ENCODE measurements at places on chromosomes 1 and 21. TPM values are rescaled to one million over a fixed set of nuclear protein-coding genes. Genes with fewer than 3 reads are reported as not detected.

Gene VASH2
- total RNA-seq, result 4.3 TPM

Gene SLC9C2
- not detected for total RNA-seq

Gene NCSTN
- total RNA-seq, result 58.0 TPM

Gene FAM177B
- total RNA-seq, result not detected

Gene GALE
- total RNA-seq, result 49.3 TPM

Gene OLIG1
- not detected for total RNA-seq

Gene ACTL8
- total RNA-seq, result 0.31 TPM

Gene AGRN
- total RNA-seq, result 151 TPM

Gene LRIF1
- 18.5 TPM for total RNA-seq

Gene HFM1
- total RNA-seq, result 1.3 TPM

Gene OR2AK2
- not detected for total RNA-seq

Gene FCER1G
- total RNA-seq, result 1.2 TPM

Gene HIVEP3
- total RNA-seq, result 3.6 TPM

Gene TRIM67
- total RNA-seq, result 0.06 TPM

- DNase-seq, result peak; percentile 90
- peak overlapping the region; percentile 50 for H3K4me3 ChIP-seq
- no peaks in the 10 kb centered on the region for H3K4me1 ChIP-seq
- peaks cover 7% of the 10 kb centered on the region for H3K36me3 ChIP-seq
Observed at GRCh38 chr21:46661211-46661625, 25.7 kb downstream of the PRMT2 start.

- H3K36me3 ChIP-seq, result peaks cover 6% of the 10 kb centered on the region
- no peak overlapping the region for H3K27ac ChIP-seq
- peaks cover 17% of the 10 kb centered on the region for H3K4me1 ChIP-seq
- H3K4me3 ChIP-seq, result no peak overlapping the region
- no peaks in the 10 kb centered on the region for H3K27me3 ChIP-seq
Observed at GRCh38 chr21:42699196-42699595, 45.8 kb downstream of the PDE9A start.

DNA sequence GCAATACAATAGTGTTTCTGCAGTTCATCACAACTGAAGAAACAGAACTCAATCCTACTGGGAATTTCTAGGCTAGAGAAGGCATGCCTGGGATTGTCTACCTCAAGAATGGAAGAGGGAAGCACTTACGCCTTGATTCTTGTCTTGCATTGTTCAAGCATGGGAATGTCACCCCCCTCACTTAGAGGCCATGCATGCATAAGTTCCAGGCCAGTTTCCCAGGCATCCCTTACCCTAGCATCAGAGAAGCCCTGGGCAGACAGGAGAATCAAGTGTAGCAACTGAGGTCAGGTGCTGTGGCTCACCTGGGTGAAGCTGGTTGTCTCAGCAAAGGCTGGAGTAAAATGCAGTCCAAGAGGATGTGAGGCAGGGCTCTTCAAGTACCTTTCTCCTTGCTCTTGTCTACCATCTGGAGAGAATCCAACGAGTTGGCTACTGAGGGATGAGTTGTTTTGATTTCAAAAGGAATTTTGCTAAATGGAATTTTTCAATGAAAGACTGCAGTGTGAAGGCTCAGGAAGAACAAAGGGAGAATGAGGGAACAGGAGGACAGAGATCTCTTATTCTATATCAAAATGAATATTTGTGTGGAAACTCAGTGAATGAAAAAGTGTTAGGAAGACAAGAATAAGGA lies 174.3 kb downstream of the NEK7 start:
- DNase-seq, result no peak
- no peak overlapping the region for H3K27ac ChIP-seq
- no peak overlapping the region for H3K4me3 ChIP-seq
- H3K27me3 ChIP-seq, result no peaks in the 10 kb centered on the region

DNA sequence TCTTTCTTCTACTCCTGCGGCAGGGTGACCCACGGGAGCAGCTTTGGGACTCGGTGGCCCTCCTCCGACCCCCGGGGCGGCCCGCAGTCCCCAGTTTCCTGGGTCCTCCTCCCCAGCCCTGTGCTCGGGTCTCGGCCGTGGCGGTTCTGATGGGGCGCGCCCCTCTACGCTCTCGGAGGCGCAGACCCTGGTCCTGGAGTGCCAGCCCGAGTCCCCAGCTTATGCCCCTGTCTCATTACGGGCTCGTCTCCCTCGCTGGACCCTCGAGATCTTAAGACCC lies 430 bp downstream of the BTG2 start:
- H3K27ac ChIP-seq, result peak overlapping the region; percentile 80
- H3K4me1 ChIP-seq, result peaks cover 18% of the 10 kb centered on the region
- H3K4me3 ChIP-seq, result peak overlapping the region; percentile 72
- H3K36me3 ChIP-seq, result no peaks in the 10 kb centered on the region
- H3K27me3 ChIP-seq, result no peaks in the 10 kb centered on the region

GRCh38 chr1:230965535-230965934 lies 13.1 kb downstream of the TTC13 start:
- H3K27ac ChIP-seq, result no peak overlapping the region
- H3K4me1 ChIP-seq, result no peaks in the 10 kb centered on the region
- no peaks in the 10 kb centered on the region for H3K36me3 ChIP-seq
- no peak overlapping the region for H3K4me3 ChIP-seq
- no peaks in the 10 kb centered on the region for H3K27me3 ChIP-seq

DNA sequence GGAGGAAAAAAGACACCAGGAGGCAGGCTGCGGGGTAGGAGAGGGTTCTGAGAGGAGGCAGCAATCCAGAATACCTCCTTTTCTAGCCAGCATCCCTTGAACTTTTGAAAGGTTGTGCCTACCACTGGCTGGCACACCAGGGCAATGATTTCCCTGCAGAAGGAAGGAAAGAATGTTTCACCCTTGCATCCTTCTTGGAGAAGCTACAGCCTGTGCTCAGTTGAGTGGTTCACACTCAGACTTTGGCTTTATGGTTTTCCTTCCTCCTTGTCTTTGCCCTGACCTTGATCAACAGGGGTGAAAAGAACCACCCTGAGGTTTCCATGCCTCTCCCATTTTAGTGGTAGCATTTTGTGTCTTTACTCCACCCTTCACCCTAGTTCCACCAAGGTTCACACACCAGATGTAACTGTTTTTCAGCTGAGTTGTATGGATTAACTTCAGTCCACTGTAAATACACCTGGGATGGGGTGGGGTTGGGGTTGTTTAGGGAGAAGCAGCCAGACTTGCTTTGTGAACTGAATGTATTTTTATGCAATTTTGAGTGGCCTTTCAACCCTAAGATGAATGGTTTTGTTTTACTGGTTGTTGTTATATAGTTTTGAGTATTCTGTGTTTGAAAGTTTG lies 122.3 kb downstream of the SYT2 start:
- no peak overlapping the region for H3K4me3 ChIP-seq
- H3K27ac ChIP-seq, result no peak overlapping the region
- H3K4me1 ChIP-seq, result peaks cover 20% of the 10 kb centered on the region
- no peaks in the 10 kb centered on the region for H3K27me3 ChIP-seq
- H3K36me3 ChIP-seq, result no peaks in the 10 kb centered on the region
- DNase-seq, result no peak

GRCh38 chr1:92957030-92957734 lies 4.1 kb downstream of the DIPK1A start:
- H3K4me3 ChIP-seq, result no peak overlapping the region
- H3K27me3 ChIP-seq, result no peaks in the 10 kb centered on the region
- no peaks in the 10 kb centered on the region for H3K36me3 ChIP-seq
- peaks cover 16% of the 10 kb centered on the region for H3K4me1 ChIP-seq
- no peak overlapping the region for H3K27ac ChIP-seq
- DNase-seq, result no peak

- no peak for DNase-seq
- no peak overlapping the region for H3K4me3 ChIP-seq
- H3K27ac ChIP-seq, result no peak overlapping the region
Observed at GRCh38 chr1:87052400-87052799, 138.0 kb downstream of the HS2ST1 start.

- H3K4me1 ChIP-seq, result peaks cover 22% of the 10 kb centered on the region
- no peak overlapping the region for H3K27ac ChIP-seq
- no peaks in the 10 kb centered on the region for H3K36me3 ChIP-seq
Observed at GRCh38 chr1:232576537-232576936, 53.4 kb downstream of the SIPA1L2 start.

GRCh38 chr1:211606332-211606913 lies 27.5 kb upstream of the SLC30A1 start:
- no peaks in the 10 kb centered on the region for H3K36me3 ChIP-seq
- no peak for DNase-seq
- no peak overlapping the region for H3K4me3 ChIP-seq
- no peaks in the 10 kb centered on the region for H3K27me3 ChIP-seq

GRCh38 chr1:117093091-117093534 lies 28.4 kb downstream of the TRIM45 start:
- H3K27ac ChIP-seq, result peak overlapping the region; percentile 45
- H3K36me3 ChIP-seq, result peaks cover 71% of the 10 kb centered on the region
- peaks cover 21% of the 10 kb centered on the region for H3K4me1 ChIP-seq
- peak; percentile 59 for DNase-seq

GRCh38 chr1:21706151-21706835 lies 37.1 kb upstream of the RAP1GAP start:
- no peak overlapping the region for H3K27ac ChIP-seq
- peaks cover 40% of the 10 kb centered on the region for H3K36me3 ChIP-seq
- no peak overlapping the region for H3K4me3 ChIP-seq
- peaks cover 15% of the 10 kb centered on the region for H3K4me1 ChIP-seq
- H3K27me3 ChIP-seq, result no peaks in the 10 kb centered on the region

DNA sequence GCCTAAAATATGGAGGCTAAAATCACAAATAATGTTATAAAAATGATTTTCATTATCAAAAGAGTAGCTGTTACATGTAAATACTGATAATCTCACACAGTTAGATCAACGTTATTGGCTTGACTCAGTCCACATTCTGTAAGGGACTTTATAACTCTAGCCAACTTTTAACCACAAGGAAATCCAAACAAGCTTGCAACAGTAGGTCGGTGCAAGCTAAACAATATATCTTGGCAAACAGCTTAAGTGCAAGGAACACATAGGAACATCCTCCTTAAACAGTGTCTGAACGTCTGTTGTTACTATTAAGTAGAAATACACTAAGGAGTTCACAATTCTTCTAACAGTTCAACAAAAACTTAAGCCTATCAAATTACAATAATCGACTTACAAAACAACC lies 126.7 kb downstream of the EIF4G3 start:
- H3K4me3 ChIP-seq, result no peak overlapping the region
- H3K36me3 ChIP-seq, result no peaks in the 10 kb centered on the region
- no peak for DNase-seq
- no peak overlapping the region for H3K27ac ChIP-seq
- H3K4me1 ChIP-seq, result peaks cover 12% of the 10 kb centered on the region
- H3K27me3 ChIP-seq, result no peaks in the 10 kb centered on the region

GRCh38 chr1:116900471-116901365 lies 9.0 kb upstream of the PTGFRN start:
- no peak overlapping the region for H3K4me3 ChIP-seq
- H3K4me1 ChIP-seq, result no peaks in the 10 kb centered on the region
- H3K27ac ChIP-seq, result no peak overlapping the region
- H3K36me3 ChIP-seq, result no peaks in the 10 kb centered on the region
- peaks cover 3% of the 10 kb centered on the region for H3K27me3 ChIP-seq

- DNase-seq, result peak; percentile 89
- peaks cover 8% of the 10 kb centered on the region for H3K4me1 ChIP-seq
- peak within 1 kb of the TSS; percentile 79 for H3K27ac ChIP-seq
- no peaks in the 10 kb centered on the region for H3K36me3 ChIP-seq
Observed at GRCh38 chr1:89632657-89633247, at the start of gene LRRC8C. LRRC8C (plus strand) TSS chr1:89633120; CDS start chr1:89686474, 53,354 bp downstream.

- no peaks in the 10 kb centered on the region for H3K27me3 ChIP-seq
Observed at GRCh38 chr1:171742577-171742922, 685 bp upstream of the VAMP4 start.

GRCh38 chr1:178124115-178124514 lies 30.2 kb downstream of the RASAL2 start:
- no peaks in the 10 kb centered on the region for H3K27me3 ChIP-seq
- H3K27ac ChIP-seq, result no peak overlapping the region
- H3K4me1 ChIP-seq, result peaks cover 19% of the 10 kb centered on the region
- H3K36me3 ChIP-seq, result no peaks in the 10 kb centered on the region

DNA sequence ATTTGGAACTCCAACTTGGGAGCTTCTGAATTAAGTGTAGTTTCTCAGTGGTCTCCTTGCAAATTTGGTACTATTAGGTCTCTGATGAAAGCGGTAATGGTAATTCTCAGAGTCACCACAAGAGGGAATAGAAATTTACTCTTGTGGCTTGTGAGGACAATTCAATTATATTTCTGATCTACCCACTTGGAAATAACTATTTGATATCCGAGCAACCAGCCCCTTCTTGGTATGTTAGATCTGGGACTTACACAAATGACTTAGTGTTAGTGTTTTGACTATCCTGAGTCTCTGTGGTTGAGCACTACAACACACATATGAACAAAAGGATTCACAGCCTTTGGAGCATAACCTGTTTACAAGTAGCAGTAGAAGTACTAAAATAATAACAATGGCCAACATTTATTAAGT lies 68.1 kb downstream of the RPS6KA1 start:
- no peaks in the 10 kb centered on the region for H3K27me3 ChIP-seq
- H3K27ac ChIP-seq, result no peak overlapping the region
- peak; percentile 80 for DNase-seq
- H3K36me3 ChIP-seq, result no peaks in the 10 kb centered on the region

- no peak for DNase-seq
- H3K36me3 ChIP-seq, result peaks cover 17% of the 10 kb centered on the region
- peaks cover 25% of the 10 kb centered on the region for H3K4me1 ChIP-seq
- H3K27me3 ChIP-seq, result no peaks in the 10 kb centered on the region
- H3K4me3 ChIP-seq, result no peak overlapping the region
Observed at GRCh38 chr21:45539046-45539795, 3.0 kb downstream of the SLC19A1 start.

DNA sequence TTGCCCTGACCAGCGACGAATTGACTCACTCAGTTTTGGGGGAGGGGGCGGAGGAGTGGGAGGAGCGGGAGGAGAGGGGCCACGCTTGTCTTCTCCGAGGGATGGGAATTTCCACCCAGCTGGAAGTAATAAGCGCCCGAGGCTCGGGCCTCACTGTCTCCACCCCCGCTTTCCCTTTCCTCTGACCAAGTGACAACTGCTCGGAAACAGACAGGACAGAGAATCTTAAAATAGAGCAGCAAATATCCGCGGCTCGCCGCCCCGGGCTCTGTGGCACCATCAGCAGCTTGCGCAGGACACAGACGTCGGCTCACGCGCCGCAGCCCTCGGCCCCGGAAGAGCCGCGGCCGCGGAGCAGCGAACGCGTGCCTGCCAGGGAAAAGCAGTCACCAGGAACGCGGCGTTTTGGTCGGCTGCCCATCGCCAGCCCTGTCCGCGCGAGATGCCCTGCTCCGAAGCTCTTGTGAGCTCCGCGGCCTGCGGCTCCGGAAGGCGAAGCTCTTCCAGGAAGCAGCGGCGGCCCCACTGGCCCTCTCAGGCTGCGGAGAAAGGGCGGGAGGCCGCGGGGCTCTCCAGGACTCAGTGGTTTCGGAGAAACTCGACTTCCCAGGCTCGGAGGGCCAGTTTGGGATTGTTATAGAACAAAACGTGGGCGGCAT lies 10.7 kb upstream of the RGS16 start:
- no peaks in the 10 kb centered on the region for H3K27me3 ChIP-seq
- H3K36me3 ChIP-seq, result no peaks in the 10 kb centered on the region
- H3K4me1 ChIP-seq, result peaks cover 81% of the 10 kb centered on the region
- DNase-seq, result peak; percentile 97
- peak overlapping the region; percentile 100 for H3K27ac ChIP-seq
- peak overlapping the region; percentile 50 for H3K4me3 ChIP-seq

DNA sequence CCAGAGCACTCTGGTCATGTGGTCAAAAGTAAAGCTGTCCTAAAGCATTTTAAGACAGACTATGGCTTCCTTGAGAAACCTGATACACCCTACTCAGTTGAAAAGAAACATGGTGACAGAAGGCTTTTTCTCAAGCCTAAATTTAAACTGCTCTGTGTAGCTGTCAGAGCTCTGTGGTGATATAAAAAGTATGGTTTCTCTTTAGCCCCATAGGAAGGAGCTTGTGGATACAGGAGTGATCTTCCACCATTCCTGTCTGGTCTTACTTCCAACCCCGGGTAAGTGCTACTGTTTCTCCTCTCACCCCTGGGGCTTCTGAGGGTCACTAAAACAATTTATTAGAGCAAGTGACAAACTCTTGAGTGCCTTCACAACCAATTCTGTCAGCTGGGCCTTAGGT lies 8.5 kb downstream of the TP53BP2 start:
- H3K27me3 ChIP-seq, result no peaks in the 10 kb centered on the region
- peaks cover 72% of the 10 kb centered on the region for H3K4me1 ChIP-seq
- H3K36me3 ChIP-seq, result no peaks in the 10 kb centered on the region

All from A673 (cell line).